T-cell (primary cell): ENCODE measurements at places on chromosomes 6 and 20.
A peak's percentile ranks its signal among the peaks of the same experiment; 100 is the strongest.

DNA sequence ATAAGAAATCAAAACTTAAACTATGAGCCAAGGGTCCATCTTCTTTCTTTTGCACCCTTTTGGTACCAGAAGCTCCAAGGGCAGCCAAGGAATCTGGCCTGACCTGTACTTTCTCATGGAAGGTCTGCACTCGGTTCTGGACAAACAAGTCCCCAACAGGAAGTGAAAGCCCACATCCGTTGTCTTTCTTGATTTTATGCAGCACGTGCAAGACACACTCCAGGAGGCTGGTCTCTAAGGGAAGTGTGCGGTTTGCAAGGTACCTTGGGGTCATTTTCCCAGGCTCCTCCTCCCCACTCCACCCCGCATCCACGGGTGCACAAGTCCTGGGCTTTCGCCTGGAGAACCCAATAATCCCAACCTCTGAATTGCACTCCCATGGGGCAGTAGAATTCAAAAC is 101.9 kb downstream of the NFATC2 start:
- no peaks in the 10 kb centered on the region for H3K27me3 ChIP-seq
- no peak for DNase-seq
- peaks cover 16% of the 10 kb centered on the region for H3K36me3 ChIP-seq
- peak overlapping the region; percentile 47 for H3K27ac ChIP-seq
- H3K4me1 ChIP-seq = no peaks in the 10 kb centered on the region

GRCh38 chr6:143513410-143513809 is 1.9 kb upstream of the FUCA2 start:
- H3K36me3 ChIP-seq = no peaks in the 10 kb centered on the region
- H3K27me3 ChIP-seq = no peaks in the 10 kb centered on the region
- no peak overlapping the region for H3K27ac ChIP-seq
- no peak overlapping the region for H3K4me3 ChIP-seq

DNA sequence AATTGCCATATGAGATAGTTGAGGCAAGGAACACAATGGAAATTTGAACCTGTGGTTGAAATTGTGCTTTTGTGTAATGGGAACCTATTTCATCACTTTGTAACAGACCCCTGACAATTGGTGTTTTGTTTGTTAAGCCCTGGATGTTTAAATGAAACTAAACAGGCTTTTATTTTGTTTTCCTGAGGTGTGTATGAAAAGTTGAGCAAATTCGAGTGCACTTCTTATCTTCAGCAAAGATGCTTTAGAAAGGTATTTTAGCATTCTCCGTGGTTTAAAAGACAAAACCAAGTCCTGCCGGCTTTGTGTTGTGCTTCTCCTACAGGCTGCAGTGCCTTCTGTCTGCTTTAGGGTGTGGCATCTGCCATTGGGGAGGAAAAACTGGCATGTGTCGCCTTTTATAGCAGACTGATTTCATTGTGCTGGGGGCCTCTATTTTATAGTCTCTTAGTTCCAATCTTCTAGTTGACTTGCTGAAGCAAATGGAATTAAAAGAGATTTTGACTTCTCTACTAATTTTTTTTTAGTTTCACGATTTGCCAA is 2.2 kb upstream of the ARID1B start:
- peaks cover 15% of the 10 kb centered on the region for H3K4me1 ChIP-seq
- DNase-seq = no peak
- H3K27me3 ChIP-seq = no peaks in the 10 kb centered on the region
- H3K27ac ChIP-seq = no peak overlapping the region

GRCh38 chr6:26250698-26251044 is 114.3 kb upstream of the BTN3A2 start:
- peak overlapping the region; percentile 47 for H3K27ac ChIP-seq
- no peak for DNase-seq
- no peaks in the 10 kb centered on the region for H3K36me3 ChIP-seq
- H3K4me3 ChIP-seq = peak overlapping the region; percentile 97
- no peaks in the 10 kb centered on the region for H3K27me3 ChIP-seq
- H3K4me1 ChIP-seq = peaks cover 12% of the 10 kb centered on the region

DNA sequence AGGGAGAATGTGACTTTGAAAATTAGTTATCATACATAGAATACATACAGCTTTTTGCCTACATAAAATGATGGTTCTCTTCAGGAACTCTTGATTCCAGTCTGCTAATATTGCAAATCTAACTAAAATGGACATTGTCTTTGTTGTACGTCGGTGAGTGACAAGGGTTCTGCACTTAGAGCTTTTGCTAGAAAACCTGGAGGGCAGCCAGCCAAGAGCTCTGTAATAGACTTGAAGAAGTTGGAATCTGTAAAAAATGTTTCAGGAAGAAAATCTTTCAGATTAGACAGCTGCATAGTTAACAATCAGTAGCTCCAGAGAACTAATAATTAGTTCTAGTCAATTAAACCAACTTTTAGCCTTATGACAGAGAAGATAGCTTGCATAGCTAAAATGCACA is 138.3 kb downstream of the FLRT3 start:
- no peak overlapping the region for H3K27ac ChIP-seq
- no peaks in the 10 kb centered on the region for H3K27me3 ChIP-seq
- H3K4me3 ChIP-seq = no peak overlapping the region
- no peaks in the 10 kb centered on the region for H3K36me3 ChIP-seq
- no peaks in the 10 kb centered on the region for H3K4me1 ChIP-seq
- no peak for DNase-seq

DNA sequence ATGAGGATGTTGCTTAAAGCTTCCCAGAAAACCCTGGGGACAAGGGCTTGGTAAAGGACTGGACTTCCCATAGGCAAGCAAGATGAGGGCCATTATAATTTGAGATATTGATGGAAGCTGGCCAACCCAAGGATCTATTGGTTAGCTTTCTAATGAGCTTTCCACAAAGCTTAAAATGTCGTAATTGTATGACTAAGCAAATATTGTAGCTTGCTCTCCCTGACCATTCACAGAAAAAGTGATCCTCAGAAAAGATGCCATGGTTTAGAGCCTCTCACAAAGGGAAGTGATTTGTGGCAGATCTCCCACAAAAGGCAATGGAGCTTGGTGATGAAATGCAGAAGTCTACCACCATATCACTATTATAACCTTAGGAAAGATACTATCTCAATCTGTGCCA is 13.6 kb downstream of the IL17F start:
- H3K27ac ChIP-seq = no peak overlapping the region
- DNase-seq = no peak
- no peaks in the 10 kb centered on the region for H3K36me3 ChIP-seq
- peaks cover 5% of the 10 kb centered on the region for H3K4me1 ChIP-seq
- no peak overlapping the region for H3K4me3 ChIP-seq

DNA sequence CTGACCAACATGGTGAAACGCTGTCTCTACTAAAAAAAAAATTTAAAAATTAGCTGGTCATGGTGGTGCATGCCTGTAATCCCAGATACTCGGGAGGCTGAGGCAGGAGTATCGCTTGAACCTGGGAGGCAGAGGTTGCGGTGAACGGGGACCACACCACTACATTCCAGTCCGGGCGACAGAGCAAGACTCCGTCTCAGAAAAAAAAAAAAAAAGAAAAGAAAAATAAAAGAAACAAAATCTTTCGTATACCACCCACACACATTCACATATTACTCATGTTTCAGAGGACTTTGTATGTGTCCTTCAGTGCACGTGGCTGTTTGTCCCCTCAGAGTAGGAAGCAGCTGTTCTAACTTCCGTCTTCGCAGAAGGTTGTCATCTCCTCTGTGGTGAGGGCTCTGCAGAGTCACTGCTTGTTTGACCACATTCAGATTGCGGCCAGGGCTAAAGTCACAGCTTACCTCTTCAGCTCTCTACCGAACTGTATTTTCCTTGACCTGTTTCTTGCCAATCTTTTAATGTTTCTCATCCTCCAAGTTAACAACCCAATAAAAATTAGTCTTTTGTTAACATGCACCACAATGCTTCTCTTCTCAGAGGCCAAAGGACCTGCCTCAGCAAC is 36.6 kb upstream of the HIVEP1 start:
- H3K27me3 ChIP-seq = no peaks in the 10 kb centered on the region
- no peaks in the 10 kb centered on the region for H3K36me3 ChIP-seq

GRCh38 chr6:144268794-144269349 is 16.3 kb upstream of the UTRN start:
- DNase-seq = no peak
- H3K4me1 ChIP-seq = no peaks in the 10 kb centered on the region
- no peak overlapping the region for H3K27ac ChIP-seq
- no peaks in the 10 kb centered on the region for H3K36me3 ChIP-seq
- no peak overlapping the region for H3K4me3 ChIP-seq

DNA sequence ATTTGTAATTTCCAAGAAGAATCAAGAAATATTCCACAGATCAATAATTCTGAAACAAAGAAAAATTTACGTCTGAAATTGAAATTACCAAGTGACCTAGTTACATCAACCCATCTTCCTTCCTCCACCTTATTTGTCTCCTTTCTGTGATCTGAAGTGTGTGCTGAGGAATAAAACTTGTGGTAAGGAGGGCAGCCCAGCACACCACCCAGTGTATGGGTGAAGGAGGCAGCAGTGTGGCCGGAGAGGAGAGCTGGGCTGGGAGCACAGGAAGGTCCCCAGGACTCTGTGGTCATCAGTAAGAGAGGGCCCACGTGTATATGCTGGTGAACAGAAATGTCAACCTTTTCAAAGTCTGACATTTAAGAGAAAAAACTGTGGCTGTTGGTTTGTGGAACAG is 11.3 kb upstream of the CCR6 start:
- H3K27ac ChIP-seq = peak overlapping the region; percentile 89
- no peak overlapping the region for H3K4me3 ChIP-seq
- H3K4me1 ChIP-seq = peaks cover 3% of the 10 kb centered on the region

DNA sequence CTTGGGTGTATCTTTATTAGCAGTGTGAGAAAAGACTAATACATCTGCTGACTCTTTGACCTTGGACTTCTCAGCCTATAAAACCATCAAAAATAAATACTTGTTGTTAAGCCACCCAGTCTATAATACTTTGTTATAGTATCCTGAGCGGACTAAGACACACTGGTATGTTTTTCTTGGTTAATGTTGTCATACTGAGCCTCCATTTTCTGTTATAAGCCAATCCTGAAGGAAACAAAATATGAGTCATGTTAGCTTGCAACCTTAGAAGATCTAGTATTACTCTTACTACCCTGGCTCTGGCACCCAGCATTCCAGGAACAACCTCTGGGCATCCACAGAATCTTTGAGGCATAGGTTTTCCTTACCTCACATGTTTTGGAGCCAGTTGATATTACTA is 307.2 kb downstream of the FRK start:
- H3K36me3 ChIP-seq = no peaks in the 10 kb centered on the region
- no peak for DNase-seq
- no peak overlapping the region for H3K27ac ChIP-seq
- no peaks in the 10 kb centered on the region for H3K4me1 ChIP-seq

- H3K27ac ChIP-seq = no peak overlapping the region
- H3K36me3 ChIP-seq = no peaks in the 10 kb centered on the region
- no peaks in the 10 kb centered on the region for H3K27me3 ChIP-seq
Observed at GRCh38 chr6:8225113-8225512, 122.8 kb upstream of the EEF1E1 start.

DNA sequence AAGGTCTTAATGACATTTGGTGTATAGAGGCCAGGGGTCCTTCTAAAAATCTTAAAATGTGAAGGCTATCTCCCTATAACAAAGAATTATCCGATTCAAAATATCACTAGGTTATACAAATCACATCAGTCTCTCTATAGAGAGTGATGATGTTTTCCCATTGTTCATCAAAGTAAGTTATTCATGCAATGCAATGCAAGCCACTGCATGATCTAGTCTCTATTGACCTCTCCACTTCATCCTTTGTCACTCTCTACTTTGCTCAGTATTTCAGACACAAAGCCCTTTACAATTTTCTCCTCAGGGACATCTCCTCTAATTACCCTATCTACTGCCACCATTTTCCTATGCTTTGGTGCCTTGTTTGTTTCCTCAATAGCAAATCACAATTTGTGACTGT is 628.0 kb downstream of the HTR1B start:
- H3K27me3 ChIP-seq = no peaks in the 10 kb centered on the region
- no peaks in the 10 kb centered on the region for H3K36me3 ChIP-seq
- no peak for DNase-seq
- no peak overlapping the region for H3K27ac ChIP-seq
- no peak overlapping the region for H3K4me3 ChIP-seq
- no peaks in the 10 kb centered on the region for H3K4me1 ChIP-seq

GRCh38 chr6:108008363-108008762 is 50.4 kb upstream of the SEC63 start:
- DNase-seq = no peak
- H3K4me1 ChIP-seq = no peaks in the 10 kb centered on the region
- no peaks in the 10 kb centered on the region for H3K36me3 ChIP-seq
- H3K27me3 ChIP-seq = no peaks in the 10 kb centered on the region

GRCh38 chr6:36120979-36121786 is 9.1 kb upstream of the MAPK13 start:
- peak overlapping the region; percentile 35 for H3K4me3 ChIP-seq
- H3K27me3 ChIP-seq = no peaks in the 10 kb centered on the region
- no peaks in the 10 kb centered on the region for H3K36me3 ChIP-seq
- DNase-seq = peak; percentile 53
- H3K4me1 ChIP-seq = peaks cover 91% of the 10 kb centered on the region
- peak overlapping the region; percentile 96 for H3K27ac ChIP-seq

DNA sequence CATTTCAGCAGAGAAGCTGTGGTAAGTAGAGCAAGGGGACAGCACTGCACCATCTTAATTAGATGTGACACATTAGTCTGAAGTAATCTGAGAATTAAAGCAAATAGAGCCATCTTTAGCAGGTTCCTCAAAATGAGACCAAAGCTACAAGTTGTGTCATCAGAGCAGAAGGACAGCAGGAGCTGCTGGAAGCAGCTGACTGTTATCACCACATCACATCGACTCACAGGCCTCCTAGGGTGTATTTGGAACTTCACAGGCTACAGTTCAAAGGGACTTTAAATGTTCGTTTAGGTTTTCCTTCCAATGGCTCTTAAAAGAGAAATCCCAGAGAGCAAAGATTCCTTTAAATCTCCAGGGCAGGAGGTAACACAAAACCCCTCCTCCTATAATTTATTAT is 69.5 kb downstream of the LCA5 start:
- DNase-seq = no peak
- H3K4me3 ChIP-seq = no peak overlapping the region

DNA sequence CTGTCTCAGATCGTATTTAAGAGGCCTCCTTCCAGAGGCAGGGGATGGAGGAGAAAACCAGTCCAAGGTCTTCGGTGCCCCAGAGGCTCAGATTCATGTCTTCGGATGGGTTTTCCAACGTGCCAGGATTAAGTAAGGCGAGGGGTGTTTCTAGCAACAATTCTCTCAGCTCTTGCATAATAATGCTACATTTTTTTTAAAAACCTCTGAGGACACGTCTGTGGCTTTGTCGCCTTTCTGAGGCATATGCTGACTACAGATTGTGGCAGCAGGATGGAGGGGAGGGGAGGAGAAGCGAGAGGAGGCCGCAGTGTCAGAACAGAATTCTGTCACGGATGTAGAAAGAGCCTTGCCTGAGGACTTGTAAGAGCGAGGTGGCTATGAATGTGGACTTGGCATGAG is 17.7 kb upstream of the CCDC167 start:
- H3K4me3 ChIP-seq = peak overlapping the region; percentile 46
- peaks cover 54% of the 10 kb centered on the region for H3K4me1 ChIP-seq
- no peaks in the 10 kb centered on the region for H3K27me3 ChIP-seq
- no peaks in the 10 kb centered on the region for H3K36me3 ChIP-seq

DNA sequence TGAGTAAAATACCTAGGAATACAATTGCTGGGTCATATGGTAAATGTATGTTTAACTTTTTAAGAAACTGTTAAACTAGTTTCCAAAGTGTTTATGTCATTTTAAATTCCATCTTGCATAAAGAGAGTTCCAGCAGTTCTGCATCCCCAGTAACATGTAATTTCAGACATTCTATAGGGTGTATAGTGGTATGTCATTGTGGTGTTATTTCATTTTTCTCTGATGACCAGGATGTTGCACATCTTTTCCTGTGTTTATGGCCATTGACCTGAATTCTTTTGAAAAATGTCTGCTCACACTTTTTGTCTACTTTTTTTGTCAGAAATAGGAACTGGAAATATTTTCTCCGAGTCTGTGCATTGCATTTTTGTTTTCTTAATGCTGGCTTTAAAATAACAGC is 128.9 kb downstream of the TMEM200A start:
- H3K36me3 ChIP-seq = no peaks in the 10 kb centered on the region
- H3K27me3 ChIP-seq = no peaks in the 10 kb centered on the region
- H3K27ac ChIP-seq = no peak overlapping the region
- DNase-seq = no peak
- no peak overlapping the region for H3K4me3 ChIP-seq
